NCI-H1436 treated with DMSO at 0.1 percent for 48 hours (cell line): ENCODE measurements at places on chromosomes 5 and 9.

DNA sequence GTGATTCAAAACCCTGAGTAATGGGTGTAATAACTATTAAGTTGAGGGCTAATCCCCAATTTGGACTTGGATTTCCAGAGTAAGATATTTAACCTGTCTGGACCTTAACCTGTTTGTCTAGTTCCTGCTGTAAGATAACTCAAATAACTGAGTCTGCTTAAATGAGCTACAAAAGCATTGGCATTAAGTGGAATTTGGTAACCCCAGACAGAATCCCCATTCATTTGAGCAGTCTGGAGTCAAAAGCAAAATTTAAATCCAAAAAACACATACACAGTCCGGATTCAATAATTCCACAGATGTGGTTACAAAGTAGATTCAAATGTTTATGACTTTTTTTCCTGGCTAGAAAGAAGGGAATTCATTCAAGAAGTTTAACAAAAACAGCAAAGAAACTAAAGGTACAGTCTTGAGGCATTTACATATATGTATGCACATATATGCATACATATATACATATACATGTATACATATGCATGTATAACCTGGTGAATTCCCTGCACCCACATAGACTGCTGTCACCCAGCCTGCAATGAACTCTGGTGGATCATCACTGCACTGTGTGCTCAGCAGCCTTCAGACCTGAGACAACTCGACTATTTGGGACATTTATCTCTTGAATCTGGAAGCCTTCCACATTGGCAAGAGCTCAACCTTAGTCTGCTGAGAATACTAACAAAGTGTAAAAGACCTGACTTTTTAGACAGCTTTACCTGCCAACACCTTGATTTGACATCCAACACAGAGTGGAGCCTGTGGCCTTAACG, 205.4 kb downstream of the LURAP1L start:
- DNase-seq, result no peak

DNA sequence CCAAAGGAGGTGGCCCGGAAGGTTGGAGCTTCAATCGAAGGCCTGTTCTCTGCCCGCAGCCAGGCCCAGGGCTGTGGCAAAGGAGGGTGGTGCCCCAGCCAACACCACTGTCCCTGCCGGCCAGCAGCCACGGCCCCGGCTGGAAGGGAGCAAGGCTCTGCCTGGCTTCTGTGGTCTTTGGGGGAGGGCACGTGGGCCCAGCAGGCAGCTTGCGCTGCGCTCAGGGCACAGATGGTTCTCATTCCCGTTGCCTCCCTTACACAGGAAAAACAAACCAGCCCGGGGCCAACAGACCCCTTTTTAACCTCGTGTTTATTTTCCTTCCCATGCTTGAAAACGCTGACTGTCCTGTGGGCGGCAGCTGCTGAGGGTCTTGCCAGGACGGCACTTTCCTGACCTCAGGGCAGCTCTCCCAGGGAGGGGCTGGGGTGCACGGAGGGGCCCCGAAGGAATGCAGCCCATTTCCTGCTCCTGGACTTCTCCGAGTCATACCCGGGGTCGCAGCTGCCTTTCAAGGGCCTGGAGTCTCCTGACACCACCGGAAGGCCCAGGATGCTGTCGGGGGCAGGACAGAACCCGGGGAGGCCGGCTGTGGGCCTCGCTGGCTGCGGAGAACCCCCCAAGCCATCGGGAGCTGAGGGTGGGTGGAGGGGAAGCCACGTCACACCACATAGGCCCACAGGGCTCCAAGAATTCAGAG, 1.1 kb upstream of the GPSM1 start:
- DNase-seq, result no peak

DNA sequence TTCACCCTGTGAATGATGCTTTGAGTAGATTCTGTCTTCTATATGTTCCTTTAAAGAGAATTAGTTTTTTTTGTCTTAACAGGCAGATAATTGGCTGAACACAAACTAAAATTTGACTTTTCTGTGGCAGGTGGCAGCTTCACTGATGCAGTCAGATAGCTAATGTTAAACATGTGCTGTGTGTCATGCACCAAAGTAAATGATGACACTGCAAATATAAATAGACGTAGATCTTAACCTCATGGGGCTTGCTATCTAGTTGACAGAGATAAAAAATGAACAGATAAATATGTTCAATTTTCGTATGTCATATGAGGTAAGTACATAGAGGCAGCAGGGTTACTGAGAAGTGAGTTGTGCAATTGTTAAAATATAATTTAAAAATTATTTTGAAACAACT, 82.7 kb downstream of the PARP8 start:
- DNase-seq, result no peak

DNA sequence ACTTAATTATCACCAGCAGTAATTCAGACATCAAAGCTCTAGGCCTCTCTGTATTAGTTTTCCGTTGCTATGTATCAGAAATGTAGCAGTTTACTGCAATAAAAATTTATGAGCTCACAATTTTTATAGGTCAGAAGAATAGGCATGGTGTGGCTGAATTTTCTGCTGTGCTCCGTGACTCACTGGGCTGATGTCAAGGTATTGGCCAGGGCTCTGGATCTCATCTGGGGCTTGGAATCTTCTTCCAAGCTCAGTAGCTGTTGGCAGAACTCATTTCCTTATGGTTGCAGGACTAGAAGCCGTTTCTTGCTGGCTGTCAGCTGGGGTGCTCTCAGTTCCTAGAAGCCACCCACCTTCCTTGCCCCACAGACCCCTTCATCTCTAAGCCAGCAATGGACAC, 66.3 kb downstream of the PSAT1 start:
- no peak for DNase-seq

DNA sequence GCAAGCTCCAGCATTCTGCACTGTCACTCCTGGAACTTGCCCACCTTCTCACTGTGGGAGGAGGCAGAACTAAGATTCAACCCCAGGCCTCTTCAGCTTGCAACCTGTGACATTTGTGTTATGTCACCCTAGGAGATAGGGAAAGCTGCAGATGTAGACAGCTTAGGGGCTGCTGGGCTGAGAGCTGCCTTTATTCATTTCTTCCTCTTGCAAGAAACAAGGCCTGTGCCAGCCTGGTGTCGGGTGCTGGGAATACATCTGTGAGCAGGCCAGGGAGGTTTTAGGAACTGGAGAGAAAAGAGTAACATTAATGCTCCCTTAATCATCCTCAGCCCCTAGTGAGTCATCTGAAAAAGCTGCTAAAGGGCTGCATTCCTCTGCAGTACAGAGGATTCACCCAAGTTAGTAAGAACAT, 101.8 kb downstream of the FGF18 start:
- no peak for DNase-seq

DNA sequence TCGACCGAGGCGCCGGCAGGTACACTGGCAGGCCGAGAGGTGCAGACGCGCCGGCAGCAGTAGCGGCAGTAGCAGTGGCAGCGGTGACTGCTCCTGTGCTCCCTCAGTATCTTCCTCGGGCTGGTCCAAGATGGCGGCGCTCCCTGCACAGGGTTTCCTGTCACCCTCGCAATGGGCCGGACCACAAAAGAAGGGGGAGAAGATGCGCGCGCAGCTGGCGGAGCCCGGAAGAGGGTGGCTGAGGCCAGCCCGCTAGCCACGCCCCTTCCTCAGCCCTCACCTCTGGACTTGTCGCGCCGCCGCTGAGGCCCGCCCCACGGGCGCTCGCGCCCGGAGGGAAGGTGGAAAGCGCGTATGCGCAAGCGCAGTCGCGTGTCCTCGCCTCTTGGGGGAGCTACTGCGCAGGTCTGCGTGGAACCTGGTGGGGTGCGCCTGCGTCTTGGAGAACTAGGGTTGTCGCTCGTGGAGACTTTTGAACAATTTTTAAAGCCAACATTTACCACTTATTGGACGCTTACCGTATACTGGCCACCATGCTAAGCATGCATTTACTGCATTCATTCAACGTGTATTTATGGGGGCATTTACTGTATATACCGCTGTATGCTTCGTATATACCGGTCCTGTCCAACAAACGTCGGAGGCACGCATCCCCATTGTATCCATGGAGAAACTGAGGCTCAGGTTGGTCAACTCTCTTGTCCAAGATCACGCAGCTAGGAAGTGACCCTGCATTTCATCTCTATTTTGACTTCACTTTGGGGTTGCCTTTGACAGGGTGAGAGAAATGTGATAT, at the start of gene RAB14:
RAB14 (minus strand) TSS at position 132 of the 796 bp plus-strand sequence. CDS start 8,457 bp downstream, outside the sequence.
- peak; percentile 92 for DNase-seq

DNA sequence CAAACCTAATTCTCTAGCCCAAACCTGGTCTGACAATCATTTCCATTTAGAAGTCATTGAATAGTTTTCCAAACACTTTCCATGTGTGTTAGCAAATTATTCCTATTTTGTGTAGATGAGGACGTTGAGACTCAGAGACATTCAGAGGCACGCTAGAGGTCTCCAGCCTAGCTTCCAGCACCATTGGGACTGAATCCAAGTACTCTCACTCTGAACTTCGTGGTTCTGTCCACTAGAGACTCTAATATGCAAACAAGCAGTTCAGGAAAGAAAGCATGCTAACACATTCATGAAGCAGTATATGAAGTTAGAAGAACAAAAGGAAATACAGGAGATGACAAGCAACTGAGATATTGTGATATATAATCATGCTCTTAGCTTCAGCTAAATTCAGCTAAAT, 354.8 kb downstream of the NTRK2 start:
- no peak for DNase-seq

DNA sequence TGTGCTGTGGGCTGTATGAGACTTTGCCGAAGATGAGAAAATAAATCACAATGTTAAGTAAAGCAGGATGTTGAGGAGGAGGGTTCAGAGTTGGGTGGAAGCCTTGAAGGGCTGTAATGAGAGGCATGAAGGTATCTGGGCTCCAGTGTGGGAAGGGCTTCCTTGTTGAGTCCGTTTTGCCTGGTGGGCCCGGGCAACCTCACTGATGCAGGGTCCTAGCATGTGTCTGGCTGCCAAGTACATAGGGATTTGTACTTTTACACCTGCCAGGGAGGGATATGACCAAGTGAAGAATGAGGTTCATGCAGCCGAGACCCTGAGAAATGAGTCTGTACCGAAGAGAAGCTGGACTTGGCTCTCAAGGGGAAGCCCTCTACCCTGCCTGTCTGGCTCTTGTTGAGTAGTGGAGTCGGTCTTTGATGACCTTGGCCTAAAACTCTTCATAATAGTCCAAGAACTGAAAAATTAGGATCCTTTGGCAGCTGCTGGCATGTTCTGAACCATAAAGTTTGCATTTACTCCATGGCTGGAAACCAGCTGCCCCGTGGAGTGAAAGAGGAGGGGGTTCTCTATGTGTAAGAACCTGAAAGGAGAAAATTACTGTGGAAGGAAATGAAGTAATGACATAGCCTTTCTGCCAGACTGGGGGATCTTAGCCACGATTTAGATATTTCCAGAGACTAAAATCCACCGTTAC, 59.0 kb upstream of the DPYSL3 start:
- DNase-seq, result no peak

DNA sequence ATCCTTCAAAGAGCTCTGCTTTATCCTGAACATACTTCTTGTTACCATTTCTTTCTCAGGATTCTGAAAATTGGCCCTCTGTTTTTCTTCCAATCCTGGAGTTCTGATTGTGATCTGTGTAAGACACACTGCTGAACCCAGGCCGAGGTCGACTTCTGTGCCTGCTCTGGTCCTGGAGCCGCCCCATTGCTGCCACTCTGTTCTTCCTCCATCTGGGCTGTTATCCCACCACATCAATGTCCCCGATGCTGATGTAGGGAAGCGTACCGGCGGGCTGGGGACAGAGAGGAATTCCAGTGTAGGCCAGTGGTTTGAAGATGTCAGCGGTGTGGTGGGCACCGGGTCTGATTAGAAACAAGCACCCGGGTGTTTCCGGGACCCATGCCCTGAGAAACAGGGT, 102.5 kb downstream of the LIFR start:
- DNase-seq, result no peak

GRCh38 chr5:54454602-54455001, 897 bp upstream of the HSPB3 start:
- no peak for DNase-seq

GRCh38 chr5:113264046-113264445, 170.7 kb downstream of the TSSK1B start:
- no peak for DNase-seq

- no peak for DNase-seq
Observed at GRCh38 chr5:112308608-112309007, 110.5 kb downstream of the EPB41L4A start.

DNA sequence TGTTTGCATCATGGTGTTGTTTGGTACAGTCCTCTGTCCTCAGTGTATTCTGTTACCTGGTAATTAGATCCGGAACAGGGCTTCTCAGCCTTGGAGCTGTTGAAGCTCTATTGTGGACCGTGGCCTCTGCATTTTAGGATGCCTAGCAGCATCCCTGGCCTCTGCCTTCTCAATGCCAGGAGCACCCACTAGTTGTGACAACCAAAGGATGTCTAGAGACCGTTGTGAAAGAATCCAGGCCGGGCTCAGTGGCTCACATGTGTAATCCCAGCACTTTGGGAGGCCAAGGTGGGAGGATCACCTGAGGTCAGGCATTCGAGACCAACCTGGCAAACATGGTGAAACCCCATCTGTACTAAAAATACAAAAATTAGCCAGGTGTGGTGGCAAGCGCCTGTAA, 159.6 kb downstream of the CACNA1B start:
- no peak for DNase-seq

GRCh38 chr5:97968346-97968745, 785.3 kb upstream of the RIOK2 start:
- no peak for DNase-seq

GRCh38 chr9:93646640-93647178, 70.3 kb downstream of the PHF2 start:
- DNase-seq, result no peak

DNA sequence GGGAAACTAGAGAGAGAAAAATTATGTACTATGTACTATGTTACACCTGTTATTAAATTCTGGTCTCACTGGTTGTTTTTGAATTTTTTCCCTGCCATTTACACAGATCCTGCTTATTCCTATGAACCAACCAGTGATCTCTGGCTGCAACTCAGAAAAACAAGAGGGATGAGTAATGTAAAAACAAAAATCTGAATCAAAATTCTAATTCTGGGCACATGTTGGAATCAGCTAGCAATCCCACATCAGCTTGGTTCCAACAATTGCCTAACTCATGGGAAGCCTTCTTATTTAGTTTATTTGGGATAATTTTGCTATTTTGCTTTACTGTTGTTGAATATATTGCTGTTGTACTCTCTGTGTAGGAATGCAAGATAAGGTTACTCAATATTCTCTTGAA, 78.3 kb downstream of the PLK2 start:
- DNase-seq, result no peak

DNA sequence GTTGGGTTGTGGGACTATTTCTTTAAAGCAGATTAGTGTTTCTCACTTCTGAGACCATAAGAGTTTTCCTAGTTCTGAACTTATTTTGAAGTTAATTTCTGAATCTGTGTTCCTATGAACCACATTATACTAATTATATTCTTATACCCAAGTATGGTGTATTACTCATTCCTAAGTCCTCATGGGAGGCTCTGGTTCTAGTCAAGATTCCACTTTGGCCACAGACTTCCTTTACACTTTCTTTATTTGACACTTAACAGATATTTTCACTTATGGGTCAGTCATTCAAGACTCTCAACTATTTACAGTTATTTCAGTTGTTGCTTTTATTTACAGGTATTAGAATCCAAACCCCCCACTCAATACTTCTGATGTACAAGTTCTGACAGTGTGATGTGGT, 937.2 kb upstream of the TYRP1 start:
- no peak for DNase-seq

DNA sequence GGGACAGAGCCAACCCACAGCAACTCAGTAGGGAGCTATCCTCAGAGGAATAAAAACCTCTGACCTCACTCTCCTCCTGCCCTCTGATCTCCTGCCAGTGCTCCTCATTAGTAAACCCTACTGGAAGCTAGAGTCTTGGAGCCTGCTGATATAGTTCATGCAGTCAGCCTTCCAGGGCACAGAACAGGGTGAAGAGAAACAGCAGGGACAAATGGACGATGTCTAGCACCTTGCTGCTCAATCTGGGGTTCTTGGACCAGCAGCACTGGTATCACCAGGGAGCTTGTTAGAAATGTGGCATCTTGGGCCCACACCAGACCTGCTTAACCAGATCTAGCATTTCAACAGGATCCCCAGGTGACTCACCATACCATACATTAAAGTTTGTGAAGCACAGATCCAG, 5.5 kb upstream of the GALNT12 start:
- DNase-seq, result no peak
